ENCODE measurements at places on chromosomes 11 and 22.

- no peak for DNase-seq
Measured at GRCh38 chr11:33490842-33491370, 209.7 kb downstream of the C11orf91 start.

- DNase-seq, result no peak
Measured at GRCh38 chr11:103494491-103494890, 385.3 kb downstream of the DYNC2H1 start.

DNA sequence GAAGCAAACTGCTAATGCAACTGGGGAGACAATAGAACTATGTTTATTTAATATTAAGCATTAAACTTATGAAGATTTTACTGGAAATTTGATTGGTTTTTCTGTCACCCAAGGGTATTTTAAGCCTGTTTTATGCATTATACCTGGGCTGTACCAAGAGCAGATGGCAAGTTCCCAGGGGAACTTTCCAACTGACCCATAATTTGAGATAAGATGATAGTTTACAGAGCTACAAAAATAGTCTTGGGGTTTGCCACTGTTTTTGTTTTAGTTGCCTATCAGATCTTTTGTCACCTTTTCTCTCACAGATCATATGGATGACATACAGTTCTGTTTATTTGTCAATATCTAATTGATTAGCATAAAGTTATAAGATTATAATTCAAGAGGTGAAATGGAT lies 43.9 kb downstream of the PDE3B start:
- DNase-seq, result no peak

DNA sequence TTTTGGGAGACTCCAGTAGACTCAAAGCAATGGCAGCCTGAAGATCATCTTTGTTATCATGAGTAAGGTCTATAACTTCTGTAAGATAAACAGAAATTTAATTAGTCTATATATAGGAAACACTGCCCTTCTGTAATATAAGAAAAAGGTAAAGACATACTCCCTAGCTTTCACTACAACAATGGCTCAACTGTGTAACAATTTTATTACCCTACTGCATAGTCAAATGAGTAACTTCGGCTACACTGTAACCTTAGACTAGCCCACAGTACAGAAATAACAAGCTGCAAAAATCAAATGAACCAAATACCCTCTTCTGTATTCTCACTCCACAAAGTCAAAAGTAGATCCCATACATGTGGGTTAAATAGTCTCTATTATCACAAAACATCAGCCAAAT lies 33.7 kb downstream of the USP28 start:
- no peak for DNase-seq

DNA sequence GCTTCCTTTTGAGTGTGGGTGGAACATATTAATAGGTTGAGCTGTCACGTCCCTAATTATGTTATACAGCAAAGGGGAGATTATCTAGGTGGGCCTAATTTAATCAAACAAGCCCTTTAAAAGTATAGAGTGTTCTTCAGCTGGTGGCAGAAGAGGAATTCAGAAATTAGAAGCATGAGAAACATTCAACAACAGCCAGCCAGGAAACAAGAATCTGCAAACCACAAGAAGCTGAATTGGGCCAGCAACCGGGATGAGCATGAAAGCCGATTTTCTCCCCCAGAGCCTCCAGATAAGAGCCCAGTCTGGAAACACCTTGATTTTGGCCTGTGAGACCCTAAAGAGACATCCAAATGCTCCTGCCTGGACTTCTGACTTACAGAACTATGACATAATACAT lies 105.8 kb upstream of the LDLRAD3 start:
- no peak for DNase-seq

GRCh38 chr11:72758304-72758689 lies 6.1 kb upstream of the ARAP1 start:
- no peak for DNase-seq

DNA sequence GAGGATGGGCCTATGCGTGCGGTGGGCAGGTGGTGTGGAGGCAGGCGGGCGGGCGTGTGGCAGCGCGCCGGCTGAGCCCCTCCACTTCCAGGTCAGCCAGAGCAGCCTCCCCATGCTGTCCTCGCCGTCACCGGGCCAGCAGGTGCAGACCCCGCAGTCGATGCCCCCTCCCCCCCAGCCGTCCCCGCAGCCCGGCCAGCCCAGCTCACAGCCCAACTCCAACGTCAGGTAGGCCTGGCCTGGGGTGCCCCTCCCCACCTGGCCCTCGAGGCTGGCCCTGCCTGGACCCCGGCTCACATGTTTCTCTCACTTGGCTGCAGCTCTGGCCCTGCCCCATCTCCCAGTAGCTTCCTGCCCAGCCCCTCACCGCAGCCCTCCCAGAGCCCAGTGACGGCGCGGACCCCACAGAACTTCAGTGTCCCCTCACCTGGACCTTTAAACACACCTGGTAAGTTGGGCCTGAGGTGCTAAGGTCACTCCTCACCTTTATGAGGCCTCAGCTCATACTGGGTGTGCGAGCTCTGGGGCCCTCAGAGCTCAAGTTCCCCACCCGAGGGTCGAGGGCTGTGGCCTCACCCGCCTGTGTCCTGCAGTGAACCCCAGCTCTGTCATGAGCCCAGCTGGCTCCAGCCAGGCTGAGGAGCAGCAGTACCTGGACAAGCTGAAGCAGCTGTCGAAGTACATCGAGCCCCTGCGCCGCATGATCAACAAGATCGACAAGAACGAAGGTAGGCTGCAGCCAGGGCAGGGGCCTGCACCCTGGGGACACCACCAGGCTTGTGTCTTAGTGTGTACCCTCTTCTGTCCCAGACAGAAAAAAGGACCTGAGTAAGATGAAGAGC lies 75.3 kb downstream of the MED15 start:
- no peak for DNase-seq

GRCh38 chr11:29483831-29484230 lies 533.0 kb downstream of the KCNA4 start:
- DNase-seq, result no peak

- DNase-seq, result peak; percentile 21
Measured at GRCh38 chr11:107859459-107860239, 1.1 kb upstream of the SLC35F2 start.

DNA sequence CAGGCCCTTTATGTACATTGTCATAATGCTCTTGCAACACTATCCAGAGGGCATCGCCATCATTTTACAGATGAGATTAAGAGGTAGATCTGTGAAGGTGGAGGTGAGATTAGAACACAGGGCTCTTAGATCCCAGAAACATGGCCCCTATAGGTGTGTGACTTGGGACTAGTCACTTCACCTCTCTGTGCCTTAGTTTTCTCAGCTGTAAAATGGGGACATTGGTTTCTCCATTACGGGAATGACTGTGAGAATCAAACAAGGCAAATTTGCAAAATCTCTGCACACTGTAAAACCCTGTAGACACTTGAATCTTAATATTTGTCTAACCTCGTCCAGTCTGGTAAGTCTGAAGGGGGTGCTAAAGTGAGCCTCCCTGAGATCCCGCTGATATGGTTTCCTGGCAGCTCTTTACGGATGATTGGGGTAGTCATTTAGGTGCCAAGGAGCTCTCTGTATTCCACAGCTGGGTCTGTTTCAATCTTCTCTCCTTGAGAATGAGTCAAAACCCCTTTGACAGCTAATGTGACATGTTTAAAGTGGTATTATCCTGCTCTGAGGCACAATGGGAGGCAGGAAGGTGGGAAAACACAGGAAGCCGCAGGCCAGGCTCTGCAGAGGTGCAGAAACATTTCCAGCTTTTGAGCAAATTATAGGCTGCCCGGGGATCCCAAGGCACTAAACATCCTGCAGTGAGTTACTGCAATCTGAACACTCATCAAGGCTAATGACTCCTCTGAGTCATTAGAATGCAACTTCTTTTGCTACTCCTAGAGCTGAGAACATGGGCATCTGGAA lies 140.8 kb downstream of the CCDC81 start:
- DNase-seq, result no peak

DNA sequence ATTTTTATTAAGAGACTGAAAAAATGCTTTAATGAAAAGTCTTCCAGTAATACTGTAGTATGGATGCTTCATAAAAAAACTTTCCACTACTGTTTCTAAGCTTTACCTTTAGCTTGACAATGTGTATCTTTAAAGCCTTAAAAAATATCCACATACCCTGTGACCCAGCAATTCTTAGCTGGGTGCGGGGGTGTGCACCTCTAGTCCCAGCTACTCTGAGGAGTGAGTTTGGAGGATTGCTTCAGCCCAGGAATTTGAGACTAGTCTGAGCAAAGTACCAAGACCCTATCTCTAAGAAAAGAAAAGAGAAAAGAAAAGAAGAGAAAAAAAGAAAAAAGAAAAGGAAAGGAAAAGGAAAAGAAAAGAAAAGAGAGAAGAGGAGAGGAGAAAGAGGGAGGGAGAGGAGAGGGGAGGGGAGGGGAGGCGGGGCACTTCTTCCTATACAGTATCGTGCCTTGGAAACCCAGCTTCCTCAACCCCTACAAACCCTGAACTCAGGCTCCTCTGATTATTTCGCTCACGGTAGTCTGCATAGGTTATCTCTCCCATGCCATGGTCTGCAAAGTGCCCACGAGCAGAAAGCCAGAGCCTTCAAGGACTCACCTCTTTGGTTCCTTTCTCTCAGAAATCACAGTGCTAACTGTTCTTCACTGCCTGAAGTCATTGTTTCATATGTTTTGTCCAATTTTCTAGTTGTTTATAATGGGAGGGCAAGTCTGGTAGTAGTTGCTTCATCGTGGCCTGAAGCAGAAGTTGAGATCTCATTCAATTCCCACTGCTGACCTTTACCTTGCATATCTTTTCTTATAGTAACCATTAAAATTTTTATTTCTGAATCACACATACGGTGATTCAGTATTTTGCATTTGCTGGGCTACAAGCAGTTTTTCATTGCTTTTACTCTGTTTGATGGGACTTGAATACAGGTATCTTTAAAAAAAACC lies 82.2 kb downstream of the FAM83F start:
- no peak for DNase-seq

GRCh38 chr22:24289114-24289513 lies 18.5 kb downstream of the SPECC1L start:
- no peak for DNase-seq

GRCh38 chr22:45120931-45121330 lies 42.8 kb upstream of the NUP50 start:
- no peak for DNase-seq

GRCh38 chr11:71485466-71485865 lies 32.5 kb downstream of the NADSYN1 start:
- no peak for DNase-seq

GRCh38 chr22:48537343-48537680 lies 1290.4 kb downstream of the BRD1 start:
- no peak for DNase-seq

DNA sequence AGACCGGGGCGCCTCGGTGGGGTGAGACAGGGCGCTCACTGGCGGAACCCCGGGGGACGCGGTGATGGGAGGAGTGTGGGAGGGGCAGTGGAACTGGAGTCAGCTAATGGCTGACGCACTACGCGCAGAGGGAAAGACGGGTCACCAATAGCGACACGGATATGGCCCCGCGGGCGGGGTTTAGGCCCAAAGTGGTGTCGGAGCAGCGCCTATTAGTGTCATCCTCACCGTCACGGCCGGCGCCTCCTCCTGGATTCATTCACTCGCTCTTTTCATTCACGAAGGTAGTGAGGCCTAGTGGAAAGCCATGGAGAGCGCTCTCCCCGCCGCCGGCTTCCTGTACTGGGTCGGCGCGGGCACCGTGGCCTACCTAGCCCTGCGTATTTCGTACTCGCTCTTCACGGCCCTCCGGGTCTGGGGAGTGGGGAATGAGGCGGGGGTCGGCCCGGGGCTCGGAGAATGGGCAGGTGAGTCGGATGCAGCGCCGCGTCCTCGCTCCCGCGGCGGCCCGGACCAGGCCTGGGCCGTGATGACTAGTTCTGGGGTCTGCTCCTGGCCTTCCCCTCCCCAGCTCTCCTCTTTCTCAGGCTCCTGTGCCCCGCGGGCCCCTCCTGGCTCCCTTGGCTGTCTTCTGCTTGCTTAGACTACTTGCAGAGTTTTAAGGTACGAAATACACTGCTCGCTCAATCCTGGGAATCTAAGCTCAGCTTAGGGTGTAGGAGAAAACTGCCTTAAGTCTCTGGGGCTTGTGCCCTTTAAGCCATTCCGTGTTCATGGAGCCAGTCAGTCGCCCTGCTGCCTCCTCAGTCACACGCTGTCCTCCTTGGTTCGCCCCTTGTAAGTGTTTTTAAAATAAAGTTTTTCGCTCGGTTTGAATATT lies at the start of gene HSD17B12:
TSS of gene HSD17B12 (plus strand) at position 218 of the 880 bp plus-strand sequence. CDS start at position 308, 90 bp downstream.
- DNase-seq, result peak; percentile 98

DNA sequence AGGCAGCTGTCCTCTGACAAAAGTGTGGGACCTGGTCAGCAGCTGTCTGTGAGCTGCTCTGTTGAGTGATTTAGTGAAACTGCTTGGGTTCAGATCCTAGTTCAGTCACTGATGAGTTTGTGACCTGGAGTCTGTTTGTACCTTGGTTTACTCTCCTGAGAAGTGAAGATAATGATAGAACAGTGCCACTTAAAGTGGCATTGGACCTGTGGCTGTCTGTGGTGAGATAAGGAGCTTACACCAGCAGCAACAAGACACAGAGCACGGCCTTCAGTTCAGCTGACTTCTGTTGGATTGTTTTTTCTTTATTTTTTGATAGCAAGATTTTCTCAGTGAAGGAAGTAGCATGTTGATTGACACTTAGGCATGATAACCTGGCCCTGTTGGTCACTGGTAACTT lies 46.2 kb upstream of the CTTN start:
- DNase-seq, result no peak

- DNase-seq, result no peak
Measured at GRCh38 chr11:126304457-126305075, 706 bp downstream of the DCPS start.

DNA sequence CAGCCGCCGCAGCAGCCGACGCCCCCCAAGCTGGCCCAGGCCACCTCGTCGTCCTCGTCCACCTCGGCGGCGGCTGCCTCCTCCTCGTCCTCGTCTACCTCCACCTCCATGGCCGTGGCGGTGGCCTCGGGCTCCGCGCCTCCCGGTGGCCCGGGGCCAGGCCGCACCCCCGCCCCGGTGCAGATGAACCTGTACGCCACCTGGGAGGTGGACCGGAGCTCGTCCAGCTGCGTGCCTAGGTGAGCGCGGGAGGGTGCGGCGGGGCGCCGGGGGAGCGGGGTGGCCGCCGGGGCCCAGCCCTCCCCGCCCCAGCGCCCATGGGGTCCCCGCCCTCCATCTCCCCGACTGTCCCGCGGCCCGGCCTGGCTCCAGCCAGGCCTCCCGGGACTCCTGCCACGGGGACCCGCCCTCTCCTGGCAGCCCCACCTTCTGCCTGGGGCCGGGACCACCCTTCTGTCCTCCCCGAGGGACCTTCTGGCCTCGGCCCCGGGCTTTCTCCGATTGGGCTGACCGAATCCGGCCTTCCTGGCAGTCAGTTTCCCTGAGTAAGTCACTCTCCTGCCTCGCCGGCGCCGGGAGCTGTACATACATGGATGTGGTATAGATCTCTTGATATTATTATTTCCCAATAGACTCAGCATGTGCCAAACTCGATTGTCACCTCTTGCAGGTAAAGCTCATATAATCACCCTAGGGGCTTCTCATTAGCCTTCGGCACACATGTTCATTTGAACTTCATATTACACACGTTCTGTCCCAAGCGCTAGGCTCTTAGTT lies 720 bp downstream of the PACS1 start:
- no peak for DNase-seq

- DNase-seq, result no peak
Measured at GRCh38 chr11:12243911-12244550, 133.3 kb upstream of the PARVA start.

Measured in CD4-positive, alpha-beta T cell treated with Interleukin-15 for 4 hours (primary cell).